ENCODE measurements at places on chromosomes 1 and 21.

DNA sequence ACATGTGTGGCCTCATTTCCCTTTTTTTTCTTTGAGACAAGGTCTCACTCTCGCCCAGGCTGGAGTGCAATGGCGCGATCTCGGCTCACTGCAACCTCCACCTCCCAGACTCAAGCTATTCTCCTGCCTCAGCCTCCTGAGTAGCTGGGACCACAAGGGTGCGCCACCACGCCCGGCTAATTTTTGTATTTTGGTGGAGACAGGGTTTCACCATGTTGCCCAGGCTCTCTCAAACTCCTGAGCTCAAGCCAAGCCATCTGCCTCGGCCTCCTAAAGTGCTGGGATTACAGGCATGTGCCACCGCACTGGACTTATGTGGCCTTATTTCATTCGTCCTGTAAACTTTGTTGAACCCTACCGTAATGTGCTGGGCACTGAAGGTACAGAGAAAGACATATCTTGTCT lies 569 bp upstream of the WARS2 start:
- peak; percentile 36 for DNase-seq

GRCh38 chr1:27868932-27869718 lies 3.2 kb upstream of the THEMIS2 start:
- peak; percentile 71 for DNase-seq

GRCh38 chr1:1832820-1833219 lies 54.5 kb upstream of the NADK start:
- DNase-seq = no peak

GRCh38 chr1:71364236-71364635 lies 283.4 kb upstream of the ZRANB2 start:
- no peak for DNase-seq

DNA sequence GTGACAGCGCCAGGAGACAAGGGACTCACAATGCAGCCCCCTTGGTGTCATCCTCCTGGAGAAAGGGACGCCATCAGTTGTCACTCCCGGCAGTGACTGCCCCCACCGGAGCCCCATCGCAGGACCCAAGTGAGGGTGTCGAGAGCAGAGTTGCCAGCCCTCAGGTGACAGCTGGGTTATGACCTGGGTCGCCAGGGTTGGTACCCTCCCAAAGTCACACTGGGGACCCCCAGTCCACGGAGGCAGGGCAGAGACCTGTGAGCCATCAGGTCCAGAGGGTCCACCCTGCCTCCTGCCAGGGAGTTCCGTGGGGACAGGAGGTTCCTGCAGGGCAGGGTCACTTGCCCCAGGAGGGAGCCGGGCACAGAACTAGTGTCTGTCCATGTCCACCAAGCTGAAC lies 78.2 kb upstream of the IFFO2 start:
- no peak for DNase-seq
